Activated CD4-positive, alpha-beta T cell treated with anti-CD3 and anti-CD28 coated beads, Interleukin-2, amount 50 U/mL, for 1 hour (primary cell): ENCODE measurements at places on chromosomes 16 and 17.

DNA sequence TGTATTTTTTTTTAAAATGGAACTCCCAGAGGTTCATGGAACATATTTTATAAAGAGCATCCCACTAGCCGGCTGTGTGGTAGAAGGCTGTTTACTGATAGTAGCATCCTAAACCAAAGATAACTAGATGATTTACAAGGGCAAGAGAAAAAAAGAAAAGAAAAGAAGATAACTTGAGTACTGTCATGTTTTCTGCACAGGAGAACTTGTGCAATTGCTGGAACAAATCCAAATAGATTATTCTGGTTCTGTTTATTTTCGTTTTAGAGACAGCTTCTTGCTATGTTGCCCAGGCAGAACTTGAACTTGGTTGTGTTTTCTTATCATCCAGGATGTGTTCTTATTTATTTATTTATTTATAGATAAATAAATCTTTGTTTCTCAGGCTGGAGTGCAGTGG, 20.9 kb upstream of the PPM1D start:
- no peak for DNase-seq

GRCh38 chr16:25823891-25824290, 132.1 kb downstream of the HS3ST4 start:
- DNase-seq, result no peak

DNA sequence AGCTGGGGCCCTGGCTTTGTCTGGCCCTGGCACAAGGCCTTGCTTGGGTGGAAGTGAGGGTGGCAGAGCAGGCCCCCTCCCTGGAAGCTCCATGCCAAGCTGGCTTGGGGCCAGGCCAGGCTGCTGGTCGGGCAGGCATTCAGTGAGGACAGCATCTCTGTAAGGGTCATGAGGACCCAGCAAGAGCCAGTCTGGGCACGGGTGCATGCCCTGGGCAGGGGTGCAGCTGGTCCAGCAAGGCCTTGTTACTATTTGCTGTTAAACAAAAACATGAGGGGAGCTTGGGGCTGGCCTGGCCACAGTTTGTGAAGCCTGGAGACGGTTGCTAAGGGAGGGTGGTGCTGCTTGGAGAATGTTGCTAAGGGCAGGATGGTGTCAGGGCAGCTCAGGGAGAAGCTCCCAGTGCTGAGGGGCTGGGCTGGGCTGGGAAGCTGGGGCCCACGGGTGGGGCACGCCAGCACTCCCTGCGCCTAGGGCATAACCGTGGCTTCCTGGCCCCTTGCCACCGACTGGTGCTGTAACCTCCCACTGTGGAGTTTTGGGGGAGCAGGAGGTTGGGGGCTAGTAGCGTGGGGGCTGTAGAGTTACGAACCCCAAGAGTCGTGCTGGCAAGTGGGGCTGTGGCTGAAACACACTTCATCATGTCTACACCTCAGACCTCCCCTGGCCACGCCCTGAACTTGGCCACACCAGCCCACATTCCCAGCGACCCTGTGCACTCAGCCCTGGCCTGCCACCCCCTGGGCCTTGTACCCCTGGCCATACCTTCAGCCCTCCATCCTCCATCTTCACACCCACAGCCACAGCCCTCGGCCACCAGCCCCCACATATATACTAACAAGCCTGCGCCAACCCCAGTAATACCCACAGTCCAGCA, 1.6 kb downstream of the TPPP3 start:
- no peak for DNase-seq

GRCh38 chr17:49725452-49726130, 17.8 kb upstream of the SLC35B1 start:
- DNase-seq, result no peak

DNA sequence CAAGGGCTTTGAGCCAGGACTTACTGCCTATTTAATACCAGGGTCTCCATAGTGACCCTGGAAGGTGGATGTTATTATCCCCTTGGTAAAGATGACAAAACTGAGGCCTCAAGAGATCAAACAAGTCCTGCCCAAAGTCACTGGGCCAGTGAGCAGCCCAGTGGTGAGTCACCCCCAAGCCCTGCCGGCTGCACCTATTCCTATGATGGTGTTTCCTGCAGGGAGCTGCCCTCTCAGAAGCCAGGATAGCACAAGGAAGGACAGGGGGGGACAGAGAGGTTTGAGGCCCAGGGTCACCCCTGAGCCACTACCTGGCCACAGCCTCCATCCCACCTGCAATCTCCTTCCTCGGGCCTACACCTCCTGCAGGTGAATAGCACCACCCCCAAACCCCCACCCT, 90.9 kb downstream of the SDK2 start:
- DNase-seq, result no peak
